Naive thymus-derived CD8-positive, alpha-beta T cell (primary cell): ENCODE measurements at places on chromosomes 5 and 9.

GRCh38 chr9:31908158-31908890, 476.1 kb upstream of the ACO1 start:
- no peak for DNase-seq

DNA sequence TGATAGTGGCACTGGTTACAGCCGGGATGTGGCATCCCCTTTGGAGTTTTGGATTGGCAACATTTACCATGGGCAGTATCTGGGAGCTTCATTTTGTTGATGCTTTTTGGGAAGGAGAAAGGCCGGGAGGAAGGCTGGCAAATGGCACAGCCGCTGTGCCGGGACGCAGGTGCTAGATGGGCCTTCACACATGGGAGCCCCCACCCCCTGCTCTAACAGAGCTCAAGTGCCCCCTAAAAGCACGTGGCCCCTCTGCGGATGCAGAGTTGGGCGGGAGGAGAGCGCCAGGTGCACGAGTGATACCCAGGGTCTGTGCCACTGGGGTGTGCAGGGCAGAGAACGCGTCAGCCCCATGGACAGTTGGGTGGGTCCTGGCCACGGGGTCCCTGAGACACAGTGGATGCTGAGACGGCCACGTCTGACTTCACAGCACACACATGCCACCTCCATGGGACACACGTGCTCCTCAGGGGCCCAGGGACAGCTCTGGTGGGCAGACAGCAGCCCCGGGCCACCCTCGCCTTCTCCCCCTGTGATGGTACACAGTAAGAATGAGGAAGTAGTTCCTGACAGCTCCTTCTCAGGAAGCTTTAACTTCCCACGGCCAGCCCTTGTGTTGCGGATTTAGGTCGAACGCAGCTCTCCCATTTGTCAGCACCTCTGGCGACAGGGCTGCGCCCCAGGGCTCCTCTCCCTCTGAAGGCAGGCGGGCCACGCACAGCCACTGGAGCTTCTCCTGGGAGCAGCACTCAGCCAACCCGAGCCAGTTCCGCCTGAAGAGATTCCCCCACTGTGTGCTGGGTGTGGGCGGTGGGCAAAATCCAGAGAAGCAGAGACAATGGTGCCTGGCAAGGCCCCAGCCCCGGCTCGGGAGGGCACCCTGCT, 10.8 kb downstream of the SLC9A3 start:
- DNase-seq: no peak

DNA sequence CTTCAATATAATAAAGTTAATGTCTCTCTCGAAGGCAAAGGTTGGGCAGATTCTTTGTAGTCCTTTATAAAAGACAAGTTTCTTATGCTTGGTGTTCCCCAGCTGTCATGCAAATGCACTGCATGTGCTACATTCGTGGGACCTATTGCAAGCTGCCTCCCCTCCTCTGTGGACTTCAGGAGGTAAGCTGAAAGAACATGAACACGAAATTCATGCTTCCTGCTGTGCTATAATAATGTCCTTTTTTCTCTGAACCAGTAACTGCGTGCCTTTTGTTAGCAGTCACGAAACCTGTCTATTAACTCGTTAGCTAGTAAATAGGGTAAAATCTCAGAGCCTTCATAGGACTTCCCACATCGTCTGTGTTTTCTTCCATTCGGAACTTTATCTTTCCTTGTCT, 363.5 kb downstream of the CDH9 start:
- no peak for DNase-seq

DNA sequence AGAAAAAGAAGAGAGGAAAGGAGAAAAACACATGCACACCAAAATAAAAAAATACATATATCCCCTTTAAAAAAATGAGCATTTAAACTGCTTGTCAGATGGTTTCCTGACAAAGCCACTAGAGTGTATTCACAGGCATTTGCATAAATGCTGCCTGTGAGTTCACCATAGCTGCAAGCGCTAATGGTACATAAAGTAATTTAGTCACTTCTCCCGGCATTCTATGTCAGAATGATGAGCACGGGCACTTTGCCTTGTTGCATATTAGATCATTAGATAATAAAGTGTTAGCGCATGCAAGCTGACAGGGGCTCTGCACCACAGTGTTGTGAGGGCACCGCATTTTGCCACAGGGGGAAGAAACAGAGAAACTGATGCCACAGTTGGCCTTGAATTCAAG, 280.6 kb downstream of the EBF1 start:
- DNase-seq: no peak

GRCh38 chr5:164277720-164278119, 772.3 kb downstream of the MAT2B start:
- no peak for DNase-seq

DNA sequence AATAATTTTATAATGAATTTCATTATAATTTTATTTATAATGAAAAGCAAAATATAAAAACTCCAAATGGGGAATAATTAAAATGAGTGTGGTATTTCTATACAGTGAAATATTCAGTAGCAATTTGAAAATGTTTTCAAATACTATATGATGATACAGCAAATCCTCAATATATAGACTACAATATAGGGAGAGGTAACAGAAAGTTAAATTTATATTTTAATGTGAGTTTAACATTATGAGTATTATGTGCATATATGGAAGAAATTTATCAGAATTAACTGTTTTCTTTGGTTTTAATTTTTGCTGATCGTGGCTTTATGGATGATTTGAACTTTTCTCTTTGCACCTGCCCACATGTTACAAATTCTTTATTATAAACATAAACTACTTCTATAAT, 500.9 kb upstream of the ARRDC3 start:
- no peak for DNase-seq

DNA sequence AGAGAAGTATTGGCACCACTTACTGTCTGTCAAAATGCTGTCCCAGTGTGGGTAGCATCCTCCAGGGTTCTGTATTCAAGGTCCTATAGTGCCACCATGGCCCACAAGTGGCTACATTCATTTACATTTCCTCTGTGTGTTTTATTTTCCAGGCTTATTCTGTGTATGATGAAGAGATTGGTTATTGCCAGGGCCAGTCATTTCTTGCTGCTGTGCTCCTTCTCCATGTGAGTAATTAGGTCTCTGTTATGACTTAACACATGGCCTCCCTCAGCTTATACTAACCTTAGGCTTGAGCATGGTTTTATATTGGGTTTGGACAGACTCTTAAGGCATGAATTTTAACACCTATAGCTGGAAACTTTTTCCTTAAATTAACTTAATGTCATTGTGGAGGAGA, 36.7 kb downstream of the GPR21 start:
- no peak for DNase-seq

GRCh38 chr9:134258828-134259546, 67.3 kb upstream of the RXRA start:
- DNase-seq: no peak

GRCh38 chr9:93132946-93133680, 938 bp downstream of the NINJ1 start:
- peak; percentile 61 for DNase-seq

DNA sequence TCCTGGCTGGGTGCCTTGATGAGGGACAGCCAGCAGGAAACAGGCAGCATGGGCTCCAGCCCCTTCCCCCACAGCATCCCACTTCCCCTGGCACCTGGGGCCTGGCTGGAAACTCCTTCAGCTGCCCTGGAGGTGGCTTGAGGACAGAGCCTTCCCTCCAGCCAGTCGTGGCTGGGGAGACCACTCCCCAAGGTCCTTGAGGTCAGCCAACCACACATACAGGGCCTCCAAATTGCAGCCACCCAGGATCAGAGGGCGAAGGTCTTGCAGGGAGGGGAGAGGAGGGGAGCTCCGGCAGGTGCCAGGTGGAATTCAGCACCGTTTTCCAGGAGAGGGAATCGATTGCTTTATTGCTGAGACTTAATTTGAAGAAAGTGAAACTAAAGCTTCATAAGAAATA, 280.4 kb downstream of the PBX3 start:
- no peak for DNase-seq

GRCh38 chr5:123787136-123787535, 275.2 kb downstream of the CSNK1G3 start:
- no peak for DNase-seq

GRCh38 chr5:149526845-149527590, 24.2 kb downstream of the CSNK1A1 start:
- DNase-seq: no peak

DNA sequence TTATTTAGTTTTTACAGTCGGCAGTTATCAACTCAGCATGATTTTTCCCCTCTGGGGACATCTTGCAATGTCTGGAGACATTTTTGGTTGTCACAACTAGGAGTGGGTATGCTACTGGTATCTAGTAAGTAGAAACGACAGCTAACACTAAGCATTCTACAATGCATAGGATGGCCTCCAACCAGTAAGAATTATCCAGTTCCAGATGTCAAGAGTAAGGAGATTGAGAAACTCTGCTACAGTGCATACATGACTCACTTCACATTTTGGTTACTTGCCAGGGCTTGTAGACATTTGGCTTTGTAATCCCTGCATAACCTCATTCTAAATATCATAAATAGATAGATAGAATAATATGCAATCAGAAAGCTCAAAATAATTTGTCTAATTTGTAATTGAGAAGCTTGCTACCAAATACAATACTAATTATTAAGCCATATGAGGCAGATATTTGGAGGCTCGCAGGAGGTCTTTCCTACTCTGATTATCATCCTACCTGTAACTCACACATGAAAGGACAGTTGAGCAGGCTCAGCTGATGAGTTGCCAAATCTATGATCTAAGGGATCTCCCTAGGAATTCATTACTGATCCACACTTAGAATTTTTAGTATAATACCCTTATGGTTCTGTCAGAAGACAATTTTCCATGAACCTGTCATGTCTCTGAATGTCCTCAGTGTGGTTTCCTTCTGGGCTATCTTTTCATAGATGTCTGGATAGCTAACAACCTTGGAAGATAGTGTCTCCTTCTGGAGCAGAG, 346.9 kb upstream of the TLE4 start:
- DNase-seq: no peak

DNA sequence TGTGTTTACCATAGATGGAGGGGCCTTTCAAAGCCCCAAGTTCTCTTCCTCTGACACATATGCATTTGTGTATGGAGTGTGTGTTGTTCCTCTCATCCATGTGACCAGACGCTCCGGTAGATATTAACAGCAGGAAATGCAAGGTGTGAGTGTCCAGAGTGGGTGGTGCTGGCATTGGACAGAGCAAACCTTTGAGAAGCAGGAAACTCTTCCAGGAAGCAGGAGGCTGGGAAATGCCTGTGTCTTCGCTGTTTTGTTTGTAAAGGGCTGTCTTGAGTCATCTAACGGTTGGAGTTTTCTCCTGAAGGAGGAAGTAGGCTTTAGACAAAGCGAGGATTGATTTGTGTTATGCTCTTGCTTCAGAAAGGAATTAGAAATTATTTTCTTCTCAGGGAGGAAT, 370.9 kb downstream of the PLK2 start:
- no peak for DNase-seq

DNA sequence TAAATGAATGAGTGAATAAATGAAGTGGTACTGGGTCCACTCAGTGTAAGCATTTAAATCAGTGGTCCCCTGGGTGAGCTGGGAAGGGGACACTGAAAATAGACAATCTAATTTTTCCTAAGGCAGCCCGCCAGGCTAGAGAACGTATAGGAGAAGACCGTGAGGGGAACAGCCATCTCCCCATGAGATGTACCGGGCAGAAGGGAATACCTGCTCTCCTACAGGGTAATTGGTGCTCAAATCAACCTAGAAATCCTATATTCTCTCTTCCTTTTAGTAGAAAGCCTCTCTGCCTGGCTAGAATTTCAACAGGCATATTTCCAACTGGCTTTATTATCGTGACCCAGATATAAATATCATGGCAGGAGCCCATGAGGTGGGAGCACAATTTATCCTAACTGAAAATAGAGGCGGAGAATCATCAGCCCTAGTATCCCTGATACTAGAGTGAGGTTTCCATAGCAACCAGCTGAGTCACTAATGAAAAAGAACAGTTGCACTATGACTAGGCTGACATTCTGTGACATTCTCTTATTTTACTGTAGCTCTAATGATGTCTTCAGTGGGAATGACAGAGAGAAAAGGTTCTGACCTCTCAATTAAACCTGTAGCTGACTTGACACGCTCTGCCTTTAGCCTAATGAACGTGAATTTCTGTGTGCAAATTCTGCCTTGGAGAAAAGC, 96.5 kb upstream of the CAST start:
- no peak for DNase-seq

GRCh38 chr5:1417586-1418225, 27.5 kb downstream of the SLC6A3 start:
- no peak for DNase-seq

- no peak for DNase-seq
Measured at GRCh38 chr5:143506836-143507552, 103.5 kb upstream of the NR3C1 start.

DNA sequence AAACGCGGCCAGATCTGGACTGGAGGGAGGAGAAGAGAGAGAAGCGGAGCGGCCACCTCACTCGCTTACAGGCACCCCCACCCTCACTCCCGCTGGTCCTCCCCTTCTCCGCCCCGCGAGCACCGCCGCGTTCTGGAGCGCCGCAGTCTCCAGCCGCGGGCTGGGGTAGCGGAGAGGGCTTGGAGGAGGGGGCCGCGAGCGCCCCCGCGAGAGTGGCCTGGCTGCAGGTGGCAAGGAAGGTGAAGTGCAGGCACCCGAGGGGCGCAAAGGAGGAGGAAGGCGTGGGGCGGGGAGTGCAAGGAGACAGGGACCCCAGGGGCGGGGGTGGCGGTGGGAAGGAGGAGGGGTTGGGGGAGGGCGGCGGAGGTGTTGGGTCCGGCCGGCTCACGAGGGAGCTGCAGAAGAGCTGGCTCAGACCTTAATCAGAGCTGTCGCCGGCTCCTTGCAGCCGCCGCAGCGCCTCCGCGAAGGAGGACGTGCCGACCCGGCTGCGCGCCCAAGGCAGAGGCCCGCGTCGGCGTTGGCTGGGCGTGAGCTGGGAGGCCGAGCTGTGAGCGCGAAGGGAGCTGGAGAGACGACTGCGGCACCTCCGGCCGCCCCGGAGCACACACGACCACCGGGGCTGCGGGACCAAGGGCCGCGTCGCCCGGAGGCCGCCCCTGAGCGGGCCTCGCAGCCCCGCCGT, at the start of gene DMRT3:
Gene DMRT3, plus strand, starts transcription at position 398 of the 685 bp plus-strand sequence. CDS start 347 bp downstream, outside the sequence.
- no peak for DNase-seq

GRCh38 chr5:58156361-58156760, 303.5 kb downstream of the PLK2 start:
- DNase-seq: no peak

- no peak for DNase-seq
Measured at GRCh38 chr5:179886190-179886911, 21.3 kb downstream of the TBC1D9B start.

DNA sequence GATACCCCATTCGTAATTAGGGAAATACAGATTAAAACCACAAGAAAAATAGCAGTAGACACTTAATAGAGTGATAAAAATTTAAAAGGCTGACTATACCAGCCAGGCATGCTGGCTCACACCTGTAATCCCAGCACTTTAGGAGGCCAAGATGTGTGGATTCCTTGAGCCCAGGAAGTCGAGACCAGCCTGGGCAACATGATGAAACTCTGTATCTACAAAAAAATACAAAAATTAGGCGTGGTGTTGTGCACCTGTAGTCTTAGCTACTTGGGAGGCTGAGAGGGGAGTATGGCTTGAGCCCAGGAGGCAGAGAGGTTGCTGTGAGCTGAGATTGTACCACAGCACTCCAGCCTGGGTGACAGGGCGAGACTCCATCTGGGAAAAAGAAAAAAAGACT, 72.0 kb downstream of the FCHO2 start:
- no peak for DNase-seq

- no peak for DNase-seq
Measured at GRCh38 chr5:9765419-9766140, 135.4 kb upstream of the TAS2R1 start.

- DNase-seq: no peak
Measured at GRCh38 chr5:56637321-56637920, 177.9 kb upstream of the MAP3K1 start.

- no peak for DNase-seq
Measured at GRCh38 chr9:137807721-137808703, 69.6 kb upstream of the CACNA1B start.
